Large intestine (tissue), 12 donors: ENCODE measurements at places on chromosomes 6 and 20. TPM values are rescaled to one million over a fixed set of nuclear protein-coding genes. Genes with fewer than 3 reads are reported as not detected.
A peak's percentile ranks its signal among the peaks of the same experiment; 100 is the strongest.

GRCh38 chr6:122734529-122735395 lies 44.8 kb upstream of the FABP7 start:
- H3K36me3 ChIP-seq: no peaks in the 10 kb centered on the region
- DNase-seq: no peak
- peaks cover 2% of the 10 kb centered on the region for H3K27me3 ChIP-seq
- no peak overlapping the region for H3K4me3 ChIP-seq
- H3K4me1 ChIP-seq: no peaks in the 10 kb centered on the region

GRCh38 chr6:135212020-135212806 lies 31.1 kb downstream of the MYB start:
- H3K27ac ChIP-seq: no peak overlapping the region
- H3K36me3 ChIP-seq: peaks cover 2% of the 10 kb centered on the region
- no peak overlapping the region for H3K4me3 ChIP-seq
- no peaks in the 10 kb centered on the region for H3K27me3 ChIP-seq
- DNase-seq: peak; percentile 18

The CGA gene
- polyA plus RNA-seq: 0.04 TPM

DNA sequence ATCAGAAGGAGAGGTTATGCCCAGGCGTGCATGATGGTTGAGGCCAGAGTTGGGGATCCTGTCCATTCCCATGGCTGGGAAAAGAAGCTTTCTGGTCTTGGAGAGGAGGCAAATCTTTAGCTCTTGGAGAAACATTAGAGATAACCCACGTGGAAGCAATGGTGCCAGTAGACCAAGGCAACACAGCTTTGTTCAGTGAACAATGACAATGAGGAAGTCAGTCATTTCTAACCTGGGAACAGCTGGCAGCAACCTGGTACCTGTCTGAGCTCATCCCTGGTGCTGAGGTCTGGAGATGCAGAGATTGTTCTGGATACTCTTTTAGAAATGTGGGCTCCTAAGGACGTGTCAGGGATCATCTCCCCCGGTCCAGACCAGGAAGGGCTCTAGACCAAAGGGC lies 76.7 kb upstream of the PAX1 start:
- no peak for DNase-seq
- no peaks in the 10 kb centered on the region for H3K36me3 ChIP-seq
- no peaks in the 10 kb centered on the region for H3K27me3 ChIP-seq
- no peaks in the 10 kb centered on the region for H3K4me1 ChIP-seq
- no peak overlapping the region for H3K4me3 ChIP-seq

GRCh38 chr6:134740473-134741199 lies 209.3 kb downstream of the ALDH8A1 start:
- no peaks in the 10 kb centered on the region for H3K4me1 ChIP-seq
- no peak overlapping the region for H3K4me3 ChIP-seq

DNA sequence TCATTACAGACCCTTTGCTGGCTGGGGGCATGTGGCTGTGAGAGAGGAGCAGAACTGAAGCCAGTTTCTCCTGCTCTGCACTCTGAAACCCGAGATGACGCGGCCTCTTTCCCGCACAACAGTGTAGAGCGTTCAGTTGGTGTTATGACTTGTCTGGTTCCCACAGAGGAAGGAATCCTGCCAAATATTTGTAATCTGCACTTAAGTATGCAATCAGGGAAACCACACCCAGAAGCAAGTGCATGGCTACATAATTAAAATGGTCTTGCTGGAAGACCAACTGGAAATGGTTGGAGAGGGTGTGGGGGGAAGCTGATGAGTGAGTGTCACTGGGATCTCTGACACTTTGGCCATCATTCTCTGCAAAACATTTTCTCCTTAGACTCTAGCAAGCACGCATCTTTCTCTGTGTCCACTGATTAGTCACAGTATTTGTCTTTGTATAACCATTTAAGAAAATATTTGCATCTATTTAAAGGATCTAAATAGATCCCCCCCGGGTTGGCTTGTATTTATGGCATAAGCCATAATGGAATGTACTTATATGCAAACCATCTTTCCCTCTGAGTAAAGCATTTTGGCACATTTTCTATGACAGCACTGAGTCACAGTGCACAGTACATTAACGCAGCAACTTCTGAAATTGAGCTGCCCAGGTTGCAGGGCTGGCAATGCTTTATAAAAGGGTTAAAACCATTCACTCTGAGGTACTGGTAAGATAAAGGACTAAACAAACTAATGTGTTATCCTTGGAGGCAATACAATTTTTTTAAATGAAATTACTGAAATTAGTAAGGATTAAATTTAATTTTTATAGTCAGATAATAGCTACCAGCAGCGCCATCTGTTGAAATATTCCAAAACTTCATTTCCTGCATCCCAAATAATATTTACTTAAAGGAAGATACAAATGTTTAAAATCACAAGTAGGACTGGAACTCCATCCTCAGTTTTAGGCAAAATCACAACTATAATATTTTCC lies 76.7 kb downstream of the FOXC1 start:
- no peaks in the 10 kb centered on the region for H3K36me3 ChIP-seq
- no peak overlapping the region for H3K4me3 ChIP-seq
- no peak for DNase-seq
- no peak overlapping the region for H3K27ac ChIP-seq

The WFDC13 gene
- polyA plus RNA-seq: not detected

GRCh38 chr6:25250878-25251277 lies 28.3 kb upstream of the CARMIL1 start:
- H3K36me3 ChIP-seq: no peaks in the 10 kb centered on the region
- no peak for DNase-seq

- H3K27ac ChIP-seq: no peak overlapping the region
- no peaks in the 10 kb centered on the region for H3K27me3 ChIP-seq
- H3K4me1 ChIP-seq: no peaks in the 10 kb centered on the region
- no peak overlapping the region for H3K4me3 ChIP-seq
- H3K36me3 ChIP-seq: no peaks in the 10 kb centered on the region
Measured at GRCh38 chr6:119501798-119502483, 152.4 kb upstream of the MAN1A1 start.

The C6orf163 gene
- 3.1 TPM for polyA plus RNA-seq

- H3K4me1 ChIP-seq: peaks cover 2% of the 10 kb centered on the region
- no peaks in the 10 kb centered on the region for H3K36me3 ChIP-seq
- H3K27me3 ChIP-seq: no peaks in the 10 kb centered on the region
- no peak overlapping the region for H3K4me3 ChIP-seq
Measured at GRCh38 chr6:170037541-170038250, 253.2 kb downstream of the DLL1 start.

DNA sequence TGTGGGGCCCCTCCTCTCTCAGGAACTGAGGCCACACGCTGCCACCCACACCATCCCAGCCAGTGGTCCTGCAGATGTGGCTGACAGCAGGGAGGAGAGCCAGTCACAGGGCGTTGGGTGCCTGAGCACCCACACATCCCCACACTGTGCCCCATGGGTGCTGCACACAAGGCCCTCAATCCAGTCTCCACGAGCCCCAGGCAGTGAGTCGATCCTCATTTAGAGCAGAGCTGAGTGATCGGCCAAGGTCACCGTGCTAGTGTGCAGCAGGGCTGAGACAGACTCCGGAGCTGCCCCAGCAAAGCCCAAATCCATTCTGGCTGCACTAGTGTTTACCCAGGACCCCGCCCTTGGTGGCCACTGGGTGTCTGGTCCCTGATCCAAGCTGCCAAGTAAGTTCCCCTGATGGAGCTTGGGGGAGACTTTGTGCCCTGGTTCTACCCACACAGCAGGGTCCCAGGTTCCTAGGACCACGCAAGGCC lies 9.0 kb downstream of the C20orf203 start:
- H3K27ac ChIP-seq: no peak overlapping the region
- H3K27me3 ChIP-seq: no peaks in the 10 kb centered on the region
- H3K4me1 ChIP-seq: peaks cover 9% of the 10 kb centered on the region
- DNase-seq: no peak
- H3K36me3 ChIP-seq: no peaks in the 10 kb centered on the region
- no peak overlapping the region for H3K4me3 ChIP-seq

DNA sequence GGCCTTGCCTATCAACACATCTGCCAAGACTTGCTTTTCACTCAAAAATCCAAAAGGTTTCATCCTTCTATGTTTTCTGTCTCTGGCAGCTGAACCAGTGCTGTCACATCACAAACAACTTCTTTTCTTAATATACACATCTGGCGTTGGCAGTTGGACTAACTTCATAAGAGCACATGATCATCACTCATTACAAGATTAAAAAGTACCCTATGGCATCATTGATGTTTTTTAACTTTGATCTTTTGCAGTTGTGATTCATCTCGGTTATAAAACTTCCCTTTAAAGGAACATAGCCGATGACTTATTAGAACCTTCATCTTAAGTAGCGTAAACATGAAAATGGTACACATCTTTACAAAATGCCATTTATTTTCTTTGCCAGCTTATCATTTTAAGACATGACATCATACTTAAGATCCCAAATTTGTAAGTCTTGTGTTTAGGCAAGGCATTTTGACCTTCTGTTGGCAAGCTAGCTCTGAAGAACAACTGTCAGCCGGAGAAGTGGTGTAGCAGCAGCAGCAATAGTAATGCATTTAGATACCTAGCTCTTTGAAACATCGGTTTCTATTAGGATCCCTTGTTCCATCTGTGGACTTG lies 64.2 kb upstream of the SUPT3H start:
- peaks cover 15% of the 10 kb centered on the region for H3K4me1 ChIP-seq
- DNase-seq: no peak
- no peak overlapping the region for H3K4me3 ChIP-seq
- H3K27me3 ChIP-seq: no peaks in the 10 kb centered on the region

The ABT1 gene
- 15.4 TPM for polyA plus RNA-seq

- H3K36me3 ChIP-seq: no peaks in the 10 kb centered on the region
- H3K27ac ChIP-seq: no peak overlapping the region
- no peak for DNase-seq
- H3K4me3 ChIP-seq: no peak overlapping the region
- no peaks in the 10 kb centered on the region for H3K27me3 ChIP-seq
Measured at GRCh38 chr6:43469947-43470346, 7.4 kb upstream of the TJAP1 start.
